Stimulated activated CD8-positive, alpha-beta memory T cell treated with anti-CD3 and anti-CD28 coated beads, Interleukin-7, amount 100 ng/mL, for 24 hours (primary cell): ENCODE measurements at places on chromosomes 7 and 10.

DNA sequence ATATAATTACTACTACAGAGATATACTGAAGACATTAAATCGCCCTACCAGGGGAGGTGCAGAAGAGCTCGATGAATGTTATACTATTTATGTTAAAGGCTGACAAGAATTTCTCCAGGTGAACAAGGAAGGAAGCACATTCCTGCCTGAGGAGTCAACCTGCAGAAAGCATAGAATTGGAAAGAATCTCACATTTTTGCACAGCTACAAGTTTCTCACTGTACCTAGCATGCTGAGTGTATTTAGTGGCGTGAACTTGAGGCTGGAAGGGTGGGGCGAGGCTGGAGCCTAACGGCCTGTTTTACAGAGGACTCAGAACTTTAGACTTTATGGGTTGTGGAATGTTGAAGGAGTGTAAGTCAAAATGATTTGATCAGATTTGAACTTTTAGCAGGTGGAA is 373.6 kb upstream of the LRGUK start:
- no peak for DNase-seq

GRCh38 chr10:101133489-101134298 is 2.6 kb downstream of the TLX1 start:
- DNase-seq = no peak

DNA sequence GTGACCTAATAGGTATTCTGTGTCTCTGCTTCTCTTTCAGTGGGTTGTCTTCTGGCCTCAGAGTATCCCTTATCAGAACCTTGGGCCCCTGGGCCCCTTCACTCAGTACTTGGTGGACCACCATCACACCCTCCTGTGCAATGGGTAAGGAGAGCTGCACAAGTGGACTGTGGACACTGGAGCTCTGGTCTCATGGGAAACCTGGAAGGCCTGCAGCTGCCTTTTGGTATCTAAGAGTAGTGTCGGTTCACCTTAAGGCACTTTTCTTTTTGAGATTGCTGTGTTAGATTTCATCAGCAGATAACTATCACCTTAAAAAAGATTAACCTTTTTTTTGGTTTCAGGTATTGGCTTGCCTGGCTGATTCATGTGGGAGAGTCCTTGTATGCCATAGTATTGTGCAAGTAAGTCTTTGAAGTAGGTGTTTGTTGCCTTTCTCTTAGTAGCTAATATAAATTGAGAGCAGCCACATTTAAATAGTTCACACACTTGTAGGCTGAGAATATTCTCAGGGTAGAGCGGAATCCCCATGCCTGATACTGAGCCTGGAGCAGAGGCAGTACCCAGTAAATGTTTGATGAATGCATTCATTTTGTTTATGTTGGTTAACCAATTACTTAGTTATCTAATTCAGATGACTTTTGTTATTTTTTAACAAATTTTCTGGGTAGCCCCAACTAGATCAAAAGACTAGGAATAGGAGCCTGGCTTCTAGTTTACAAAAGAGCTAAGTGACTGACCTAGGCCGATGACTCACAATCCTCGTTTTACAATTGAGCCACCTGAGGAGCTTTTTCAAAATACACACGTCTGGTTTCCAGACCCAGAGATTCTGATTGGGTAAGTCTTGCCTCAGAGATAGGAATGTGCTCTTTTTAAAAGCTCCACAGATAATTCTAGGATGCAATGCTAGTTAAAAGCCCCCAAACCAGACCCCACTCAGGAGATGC is 3.6 kb downstream of the TMEM254 start:
- no peak for DNase-seq

DNA sequence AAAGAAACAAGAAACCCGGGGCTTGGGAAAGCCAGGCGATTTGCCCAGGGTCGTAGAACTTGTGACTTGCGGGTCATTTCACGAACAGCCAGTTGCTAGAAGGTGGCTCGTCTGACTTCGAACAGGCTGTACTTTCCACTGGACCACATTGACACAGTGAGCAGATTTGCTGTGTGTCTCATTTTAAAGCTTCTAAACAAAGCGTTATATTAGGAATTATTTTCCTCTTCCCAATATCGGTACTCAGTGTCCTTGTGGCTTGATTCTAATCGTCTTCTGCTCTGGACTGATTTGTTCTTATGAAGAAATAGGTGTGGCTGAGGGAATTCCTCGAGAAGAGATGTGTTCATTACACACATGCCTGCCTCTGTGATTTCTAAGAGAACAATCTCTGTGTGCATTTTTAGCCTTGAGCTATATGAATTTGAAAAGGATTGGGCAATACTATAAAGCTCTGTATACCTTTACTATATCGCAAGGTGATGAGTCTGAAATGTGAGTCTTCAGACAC is 150.0 kb upstream of the PRR15 start:
- DNase-seq = no peak

DNA sequence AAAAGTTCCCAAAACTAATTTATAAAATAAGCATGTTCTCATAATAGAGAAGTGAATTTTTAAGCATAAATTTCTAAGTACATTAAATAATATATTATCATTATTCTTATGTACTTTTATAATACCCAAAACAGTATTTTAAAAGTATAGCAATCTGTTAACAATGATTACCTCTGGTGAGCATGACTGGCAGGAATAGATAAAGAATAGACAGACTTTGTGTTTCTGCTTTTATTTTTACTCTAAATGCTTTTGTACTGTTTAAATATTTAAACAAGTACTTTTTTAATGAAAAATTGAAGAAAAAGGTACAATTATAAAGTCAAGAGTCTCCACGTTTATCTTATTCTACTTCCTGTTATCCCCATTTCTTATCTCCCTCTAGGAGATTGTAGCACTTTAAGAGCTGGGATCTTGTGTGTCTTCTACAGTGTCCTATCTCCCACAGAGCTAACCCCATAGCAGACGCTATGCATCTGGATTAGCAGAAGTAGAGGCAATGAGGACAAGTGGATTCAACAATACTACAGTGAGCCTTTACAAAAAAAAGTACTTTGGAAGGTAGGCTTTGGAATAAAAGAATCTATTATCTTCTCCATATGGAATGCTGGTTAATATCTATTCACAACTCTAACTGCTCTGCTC is 42.9 kb downstream of the IDE start:
- DNase-seq = no peak

DNA sequence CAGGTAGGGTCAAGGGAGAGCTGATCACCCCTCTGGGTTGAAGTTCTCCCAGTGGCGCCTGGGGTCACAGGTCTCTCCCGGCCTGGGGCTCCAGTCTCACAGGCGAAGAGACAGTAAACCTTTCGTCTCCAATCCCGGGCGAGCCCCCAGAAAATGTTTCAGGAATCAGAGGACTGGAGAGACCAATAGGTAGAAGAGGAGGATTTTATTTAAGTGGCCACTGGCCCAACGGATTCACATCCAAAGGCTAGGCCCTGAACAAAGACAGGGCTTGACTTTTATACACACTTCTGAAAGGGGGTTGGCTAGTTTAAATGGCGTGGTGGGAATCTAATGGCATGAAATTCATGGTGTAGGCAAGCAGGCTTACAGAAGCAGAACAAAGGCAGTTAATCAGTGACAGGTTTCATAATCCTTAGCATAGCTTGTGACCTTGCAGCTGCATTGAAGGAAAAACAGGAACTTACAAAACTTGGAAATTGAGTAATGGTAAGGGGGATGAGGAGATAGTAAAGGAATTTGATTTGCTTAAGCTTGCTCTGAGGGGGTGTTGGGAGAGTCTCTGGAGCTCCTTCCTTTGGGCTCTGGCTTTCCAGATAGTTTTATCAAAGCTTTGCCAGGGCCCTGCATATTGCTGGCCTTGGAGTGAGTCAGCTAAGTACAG is 105.5 kb downstream of the TRIM24 start:
- no peak for DNase-seq

DNA sequence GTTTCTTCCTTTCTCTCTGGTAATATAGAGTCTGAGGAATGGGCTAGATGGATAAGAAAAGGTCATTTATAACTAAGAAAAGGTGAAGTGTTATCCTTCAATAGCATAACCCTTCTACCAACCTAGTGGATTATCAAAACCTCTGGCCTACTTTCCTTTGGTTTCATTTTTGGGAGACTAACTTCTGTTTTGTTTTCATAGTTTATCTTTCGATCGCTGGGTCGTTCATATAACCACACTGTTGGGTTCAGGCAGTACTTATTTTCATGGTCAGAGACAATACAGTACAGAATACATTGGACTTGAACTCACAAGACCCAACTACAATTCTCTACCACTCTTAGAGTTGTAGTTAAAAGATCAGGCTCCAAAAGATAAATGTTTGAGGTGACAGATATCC is 86.5 kb downstream of the UBE2H start:
- no peak for DNase-seq

DNA sequence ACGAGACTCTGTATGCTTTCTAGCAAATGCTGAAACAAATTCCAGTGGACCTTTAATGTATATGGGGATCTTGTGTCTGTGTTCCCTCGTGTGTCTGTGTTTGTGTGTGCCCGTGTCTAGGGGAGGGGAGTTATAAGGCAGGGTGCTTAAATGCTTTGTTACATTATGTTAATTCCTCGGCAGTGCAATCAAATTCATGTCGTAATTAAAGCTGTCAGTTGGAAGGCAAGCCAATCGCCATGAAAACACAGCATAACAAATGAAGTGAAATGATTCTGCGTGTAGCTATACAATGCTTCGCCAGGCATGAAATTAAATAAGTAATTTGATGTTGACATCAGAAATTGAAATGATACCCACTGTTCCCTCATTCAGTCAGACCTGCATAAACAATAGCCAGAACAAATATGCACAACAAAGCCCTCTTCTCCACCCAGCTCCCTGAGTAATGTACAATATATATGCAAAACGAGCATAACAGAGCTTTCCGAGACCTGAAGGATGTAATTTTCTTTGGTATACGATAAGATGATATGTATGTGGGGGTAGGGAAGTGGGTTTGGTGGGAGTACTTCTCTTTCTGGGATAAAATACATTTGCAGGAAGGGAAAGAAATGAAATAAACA is 534.1 kb downstream of the AUTS2 start:
- no peak for DNase-seq

DNA sequence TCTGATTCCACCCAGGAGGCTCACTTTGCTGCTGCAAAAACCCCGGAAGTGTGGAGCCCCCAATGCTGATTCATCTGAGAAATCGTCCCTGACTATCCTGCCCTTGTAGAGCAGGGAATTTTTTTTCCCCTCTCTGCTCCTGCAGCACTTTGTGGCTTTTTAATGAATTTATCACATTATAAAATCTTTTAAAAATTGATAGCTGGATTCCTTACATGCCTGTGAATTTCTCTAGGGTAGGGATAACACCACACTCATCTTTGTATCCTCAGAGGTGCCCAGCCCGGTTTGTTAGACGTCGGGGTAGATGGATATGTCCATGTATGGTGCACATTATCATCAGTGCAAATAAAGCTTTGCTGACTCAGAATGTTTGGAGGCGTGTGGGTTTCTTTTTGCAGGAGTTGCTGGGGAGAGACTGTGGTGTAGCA is 185.7 kb downstream of the STK31 start:
- no peak for DNase-seq

- no peak for DNase-seq
Observed at GRCh38 chr10:76882245-76882644, 755.4 kb downstream of the KCNMA1 start.

DNA sequence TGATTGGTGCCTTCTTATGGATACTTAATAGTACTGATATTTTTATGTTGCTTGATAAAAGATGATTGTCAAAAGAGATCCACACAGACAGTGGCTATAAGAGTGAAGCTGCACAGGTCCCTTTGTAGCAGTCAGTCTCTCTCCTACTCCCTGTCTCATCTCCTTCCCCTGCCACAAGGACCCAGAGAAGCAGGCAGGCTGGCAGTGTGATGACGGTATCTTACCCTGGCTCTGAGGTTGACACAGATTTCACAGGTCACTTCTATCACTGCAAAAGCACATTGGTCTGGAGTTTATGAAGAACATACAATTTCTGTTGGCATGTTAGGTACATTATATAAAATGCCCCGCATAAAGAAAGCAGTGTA is 64.4 kb upstream of the AHR start:
- no peak for DNase-seq

DNA sequence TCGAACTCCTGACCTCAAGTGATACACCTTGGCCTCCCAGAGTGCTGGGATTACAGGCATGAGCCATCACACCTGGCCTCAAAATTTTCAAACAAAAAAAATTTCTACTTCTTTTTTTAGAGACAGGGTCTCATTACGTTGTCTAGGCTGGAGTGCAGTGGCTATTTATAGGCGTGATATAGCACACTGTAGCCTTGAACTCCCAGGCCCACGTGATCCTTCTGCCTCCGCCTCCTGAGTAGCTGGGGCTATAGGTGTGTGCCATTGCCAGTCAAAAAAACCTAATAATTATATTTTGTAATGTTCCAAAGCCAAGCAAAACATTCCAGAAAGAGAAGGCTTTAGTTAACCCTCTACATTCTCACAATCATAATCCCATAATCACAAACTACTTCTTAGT is 13.8 kb downstream of the POLR3A start:
- no peak for DNase-seq

DNA sequence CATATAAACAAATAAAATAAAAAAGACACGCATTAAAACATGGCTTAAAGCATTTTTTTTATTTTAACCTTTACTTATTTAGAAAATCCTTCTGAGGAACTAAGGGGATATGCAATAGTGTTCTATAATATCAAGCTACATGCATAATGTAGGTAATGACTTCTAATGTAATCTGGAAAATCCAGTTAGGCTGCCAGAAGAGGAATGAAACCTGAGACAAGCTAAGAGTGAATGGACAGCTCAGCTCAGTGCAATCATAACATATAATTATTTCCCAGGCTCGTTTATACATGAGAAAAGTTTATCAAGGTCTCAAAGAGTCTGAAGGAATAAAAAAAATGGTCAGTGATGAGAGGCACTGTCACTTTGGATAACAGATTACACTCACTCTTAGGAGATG is 649.0 kb upstream of the PCDH15 start:
- DNase-seq = no peak

DNA sequence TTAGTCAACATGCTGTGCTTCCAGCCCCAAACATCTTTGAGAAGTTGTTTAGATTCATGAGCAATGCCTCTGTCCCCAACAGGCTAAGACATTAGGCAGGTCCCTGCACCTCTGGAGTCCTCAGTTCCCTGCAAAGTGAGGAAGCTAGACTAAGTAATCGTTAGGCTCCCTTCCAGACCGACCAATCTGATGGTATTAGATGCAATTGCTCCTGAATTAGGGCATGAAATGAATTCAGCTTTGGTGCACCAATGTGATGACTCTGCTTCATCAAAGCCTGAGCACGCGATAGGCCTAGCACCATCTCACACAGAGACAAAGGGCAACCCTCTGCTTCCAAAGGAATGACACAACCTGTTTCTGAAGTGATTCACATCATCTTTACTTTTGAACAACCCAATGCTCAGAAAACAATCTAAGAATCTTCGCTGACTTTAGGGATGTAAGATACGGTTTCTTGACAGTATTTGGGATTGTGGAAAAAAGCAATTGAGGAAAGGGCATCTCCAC is 723 bp upstream of the TES start:
- no peak for DNase-seq

DNA sequence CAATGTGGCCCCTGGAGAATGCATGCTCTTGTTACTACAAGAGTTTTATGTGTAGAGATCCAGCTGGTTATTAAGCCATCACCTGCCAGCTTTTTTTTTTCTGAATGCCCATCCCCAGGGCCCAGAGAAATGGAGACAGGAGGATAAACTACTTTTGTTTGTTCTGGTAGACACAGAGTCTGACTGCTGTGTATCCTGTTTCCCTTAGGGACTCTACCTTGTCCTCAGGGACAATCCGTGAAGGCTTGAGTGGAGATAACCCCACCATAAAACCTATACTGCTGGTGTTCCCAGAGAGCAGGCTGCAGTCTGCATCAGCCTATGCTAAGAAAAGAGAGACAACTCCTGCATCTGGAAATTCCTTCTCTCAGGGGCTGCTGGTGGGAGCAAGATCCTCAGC is at the start of gene OR2A5:
Gene OR2A5, plus strand, starts transcription at position 301 of the 400 bp plus-strand sequence. CDS start 1,454 bp downstream, outside the sequence.
- DNase-seq = no peak

- no peak for DNase-seq
Observed at GRCh38 chr7:14759785-14760184, 142.8 kb downstream of the DGKB start.
